Stimulated activated CD8-positive, alpha-beta memory T cell treated with anti-CD3 and anti-CD28 coated beads, Interleukin-4, amount 100 ng/mL, for 1 hour (primary cell): ENCODE measurements at places on chromosomes 7 and 10.

GRCh38 chr10:128474571-128474970 is 348.3 kb upstream of the MKI67 start:
- DNase-seq: no peak

DNA sequence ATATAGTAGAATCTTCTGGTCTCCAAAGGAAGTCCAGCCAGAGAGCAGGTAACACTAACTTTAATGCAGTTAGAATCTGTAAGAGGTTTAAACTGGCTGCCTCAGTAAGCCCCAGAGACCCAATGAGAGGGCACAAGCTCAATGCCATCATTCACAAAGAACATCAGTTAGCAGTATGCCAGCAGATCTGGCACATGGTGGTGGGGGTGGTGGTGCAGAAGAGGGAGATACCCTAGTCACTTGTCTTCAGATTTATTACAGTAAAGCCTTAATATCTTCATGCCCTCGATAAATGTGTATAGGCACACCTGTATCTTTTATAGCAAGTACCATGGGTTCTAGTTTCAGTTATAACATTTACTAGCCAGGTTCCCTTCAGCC is 86.2 kb downstream of the SORBS1 start:
- DNase-seq: no peak

DNA sequence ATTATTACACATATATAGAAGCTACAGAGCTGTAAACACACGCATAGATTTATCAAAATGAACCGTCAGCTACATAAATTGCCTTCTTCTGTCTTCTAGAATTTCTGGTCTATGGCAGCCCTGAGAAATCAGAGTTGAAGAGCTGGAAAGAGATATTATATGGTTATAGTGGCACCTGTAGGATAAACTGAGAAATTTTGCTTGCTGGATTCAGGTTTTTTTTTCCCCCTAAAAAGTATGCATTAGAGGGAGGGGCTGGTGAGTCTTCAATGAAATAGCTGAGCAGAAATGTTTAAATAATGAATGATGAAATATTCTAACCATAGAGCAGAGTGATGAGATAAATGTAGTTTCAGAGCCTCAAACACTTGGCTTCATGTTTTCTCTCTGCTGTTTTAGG is 78.0 kb upstream of the DYNC1I1 start:
- no peak for DNase-seq

DNA sequence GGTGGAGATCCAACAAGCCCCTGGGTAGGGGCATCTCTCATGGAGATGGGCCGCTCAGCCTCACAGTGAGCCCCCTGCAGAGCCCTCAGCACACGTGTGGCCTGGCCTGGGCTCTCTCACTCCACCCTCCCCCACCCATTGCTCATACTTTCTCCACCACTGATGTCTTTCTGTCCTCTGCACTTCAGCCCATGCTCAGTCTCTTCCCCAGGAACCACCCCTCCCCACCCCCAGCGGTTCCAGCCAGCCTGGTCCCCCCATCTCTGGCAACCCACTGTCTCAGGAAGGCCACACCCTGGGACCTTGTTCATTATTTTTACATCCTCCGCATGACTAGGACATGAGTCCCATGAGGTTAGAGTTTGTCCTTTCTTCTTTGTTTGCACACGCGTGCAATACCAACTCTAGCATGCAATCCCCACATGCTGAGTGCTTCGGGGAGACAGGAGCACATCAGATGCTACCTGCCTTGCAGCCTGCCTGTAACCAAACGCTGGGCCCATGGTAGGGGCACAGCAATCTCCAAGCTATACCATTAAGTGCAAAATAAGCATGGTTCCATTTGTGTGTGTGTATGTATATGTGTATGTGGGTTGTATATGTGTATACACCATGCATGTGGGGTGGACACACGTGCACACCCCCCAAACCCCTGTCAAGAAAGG is 408.4 kb upstream of the FOXK1 start:
- no peak for DNase-seq

GRCh38 chr7:118372530-118372929 is 148.0 kb downstream of the ANKRD7 start:
- no peak for DNase-seq

DNA sequence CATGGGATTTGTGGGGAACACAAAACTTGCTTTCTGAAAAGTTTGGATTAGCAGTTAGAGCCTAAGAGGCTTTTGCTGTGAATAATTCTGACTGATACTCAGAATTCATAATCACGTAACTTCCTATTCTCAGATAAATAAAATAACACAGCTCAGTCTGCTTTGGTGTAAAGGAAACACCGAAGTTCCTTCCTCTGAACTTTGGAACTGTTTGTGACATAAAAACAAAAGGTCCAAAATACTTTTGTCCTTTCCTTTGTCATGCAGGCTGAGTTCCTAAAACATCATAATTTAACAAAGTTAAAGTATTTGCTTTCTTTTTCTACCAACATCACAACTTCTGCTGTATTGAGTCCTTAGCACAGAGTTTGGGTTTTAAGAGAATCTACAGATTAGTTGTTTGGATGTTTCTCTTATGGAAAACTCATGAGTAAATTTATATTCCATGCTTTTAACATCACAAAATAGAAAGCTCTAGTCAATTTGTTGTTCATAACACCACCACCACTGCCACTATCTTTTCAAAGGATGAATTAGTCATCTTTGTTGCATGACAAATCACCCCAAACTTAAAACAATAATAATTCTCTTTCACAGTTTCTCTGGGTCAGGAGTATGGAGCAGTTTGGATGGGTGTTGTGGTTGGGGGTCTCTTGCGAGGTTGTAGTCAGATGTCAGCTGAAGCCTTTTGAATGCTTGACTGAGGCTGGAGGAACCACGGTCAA is 123.4 kb downstream of the REEP3 start:
- DNase-seq: no peak

GRCh38 chr7:33399528-33400213 is 270.3 kb downstream of the BBS9 start:
- DNase-seq: no peak

- no peak for DNase-seq
These were observed 920 bp downstream of the PRLHR start for GRCh38 chr10:118594392-118595063.

DNA sequence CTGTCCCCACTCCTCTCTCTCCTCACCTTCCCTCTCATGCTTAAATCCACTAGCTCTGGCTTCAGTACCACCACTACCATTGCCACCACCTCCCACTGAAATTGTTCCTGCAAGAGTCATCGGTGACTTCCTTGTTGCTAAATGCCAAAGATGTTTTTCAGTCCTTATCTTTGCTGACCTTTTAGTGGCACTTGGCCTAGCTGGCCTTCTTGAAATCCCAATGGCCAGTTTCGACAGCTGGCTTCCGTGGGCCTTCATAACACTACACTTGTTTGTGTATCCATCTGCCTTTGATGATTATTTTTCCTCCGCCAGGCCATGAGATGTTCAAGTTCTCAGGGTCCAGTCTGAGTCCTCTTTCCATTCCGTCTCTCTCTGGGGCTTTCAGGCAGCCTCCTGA is 118.2 kb upstream of the NANOS1 start:
- DNase-seq: no peak

DNA sequence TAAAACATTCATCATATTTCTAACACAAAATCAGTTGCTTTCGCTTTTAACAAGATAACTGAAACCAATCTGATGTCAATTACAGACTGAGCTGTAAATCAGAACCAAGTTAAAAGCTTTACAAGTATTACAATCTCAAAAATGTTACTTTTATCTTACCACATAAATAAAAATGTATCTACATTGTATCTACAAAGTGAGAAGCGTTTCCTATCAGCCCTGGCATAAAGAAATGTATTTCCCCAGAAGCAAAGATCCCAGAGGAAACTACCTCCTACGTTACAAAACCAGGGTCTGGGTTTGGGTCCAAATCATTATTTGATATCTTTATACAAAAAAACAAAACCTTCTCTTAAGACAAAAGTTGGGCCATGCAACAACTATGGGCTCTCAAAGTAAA is 2.6 kb downstream of the SMURF1 start:
- DNase-seq: no peak

- DNase-seq: no peak
These were observed 85.5 kb upstream of the ABI1 start for GRCh38 chr10:26946102-26946811.

GRCh38 chr10:118307859-118308258 is 34.3 kb downstream of the FAM204A start:
- no peak for DNase-seq

- no peak for DNase-seq
These were observed 182.2 kb upstream of the PCDH15 start for GRCh38 chr10:54983255-54983654.

GRCh38 chr10:5817322-5818047 is 4.3 kb upstream of the GDI2 start:
- no peak for DNase-seq

GRCh38 chr10:80405626-80406025 is 2.7 kb upstream of the PRXL2A start:
- DNase-seq: no peak

GRCh38 chr10:10658172-10658785 is 359.4 kb upstream of the CELF2 start:
- DNase-seq: no peak

DNA sequence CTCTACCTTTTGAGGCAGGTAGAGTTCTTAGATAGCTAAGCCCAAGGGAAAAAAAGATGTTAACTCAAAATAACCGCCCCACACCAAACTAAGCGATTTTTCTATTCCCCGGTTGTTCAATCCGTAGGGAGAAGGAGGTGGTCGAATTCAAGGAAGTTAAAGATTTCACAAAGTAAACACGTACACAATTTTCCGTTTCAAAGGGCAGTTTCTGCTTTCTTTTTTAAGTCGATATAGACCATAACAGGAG is 842 bp downstream of the KBTBD2 start:
- DNase-seq: no peak

GRCh38 chr10:104505521-104506042 is 135.5 kb upstream of the SORCS3 start:
- DNase-seq: no peak

DNA sequence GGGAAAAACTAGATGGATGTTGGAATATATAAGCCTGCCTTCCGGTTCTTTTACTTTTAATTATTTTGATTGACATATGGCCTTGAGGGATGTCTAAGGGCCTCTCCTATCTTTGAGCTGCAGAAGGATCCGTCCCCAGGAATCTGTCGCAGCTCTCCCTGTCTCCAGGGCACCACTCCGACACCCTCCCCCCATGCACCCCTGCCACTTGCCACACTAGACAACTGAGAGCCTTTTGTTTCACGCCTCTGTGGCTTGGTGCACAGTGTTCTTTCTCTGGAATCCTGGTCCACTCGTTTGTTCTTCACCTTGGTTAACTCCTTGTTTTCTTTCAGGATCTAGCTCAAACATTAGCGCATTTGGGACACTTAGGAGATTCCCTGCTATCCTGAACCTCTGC is 124.1 kb upstream of the EFCAB10 start:
- DNase-seq: no peak

DNA sequence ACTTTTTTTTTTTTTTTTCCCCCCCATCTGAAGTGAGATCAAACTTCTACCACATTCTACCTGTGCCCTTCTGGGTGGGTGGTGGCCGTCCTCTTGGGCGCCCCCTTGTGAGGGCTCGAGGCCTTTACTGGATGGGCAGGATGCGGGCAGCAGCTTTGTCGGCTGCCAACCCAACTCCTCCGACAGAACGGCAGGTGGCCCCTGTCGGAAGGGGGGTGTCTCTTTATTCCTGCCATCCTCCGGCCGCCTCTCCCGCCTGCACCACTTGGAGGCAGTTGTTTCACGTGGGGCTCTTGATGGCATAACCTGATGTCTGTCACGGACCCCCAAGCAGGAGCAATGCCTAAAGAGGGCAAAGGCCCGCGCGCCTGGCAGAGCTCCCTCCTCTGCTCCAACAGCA is 31.0 kb downstream of the AMZ1 start:
- DNase-seq: no peak

GRCh38 chr7:44308596-44309270 is 16.7 kb downstream of the CAMK2B start:
- no peak for DNase-seq

DNA sequence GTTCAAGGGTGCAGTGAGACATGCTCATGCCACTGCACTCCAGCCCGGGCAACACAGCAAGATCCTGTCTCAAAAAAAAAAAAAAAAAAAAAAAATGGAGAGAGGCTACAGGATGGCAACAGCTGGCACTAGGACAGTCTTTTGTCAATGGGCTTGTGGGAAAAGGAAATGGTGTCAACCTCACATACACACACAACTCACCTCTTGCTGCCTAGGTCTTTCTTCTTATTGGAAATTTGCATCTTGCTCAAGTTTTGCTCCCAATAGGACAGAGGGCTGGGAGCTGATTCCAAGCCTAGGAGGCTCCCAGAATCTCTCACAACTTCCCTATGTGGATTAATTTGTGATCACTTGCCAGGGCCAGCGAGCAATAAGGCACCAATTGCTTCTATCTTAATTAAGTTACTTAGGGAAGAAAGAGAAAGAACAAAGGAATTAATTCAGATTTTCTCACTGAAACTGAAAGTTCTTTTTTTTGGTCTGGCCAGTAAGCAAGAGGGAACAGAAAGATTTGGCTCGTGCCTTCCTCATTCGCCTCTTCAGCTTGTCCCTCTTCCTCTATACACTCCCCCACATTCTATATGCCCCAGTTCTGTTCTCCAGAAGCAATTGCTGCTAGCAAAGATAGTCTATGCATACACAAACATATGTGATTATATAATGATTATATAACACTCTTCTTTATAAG is 33.8 kb downstream of the MAP3K8 start:
- DNase-seq: no peak

- DNase-seq: no peak
These were observed 117.9 kb downstream of the NPY start for GRCh38 chr7:24401628-24402593.

DNA sequence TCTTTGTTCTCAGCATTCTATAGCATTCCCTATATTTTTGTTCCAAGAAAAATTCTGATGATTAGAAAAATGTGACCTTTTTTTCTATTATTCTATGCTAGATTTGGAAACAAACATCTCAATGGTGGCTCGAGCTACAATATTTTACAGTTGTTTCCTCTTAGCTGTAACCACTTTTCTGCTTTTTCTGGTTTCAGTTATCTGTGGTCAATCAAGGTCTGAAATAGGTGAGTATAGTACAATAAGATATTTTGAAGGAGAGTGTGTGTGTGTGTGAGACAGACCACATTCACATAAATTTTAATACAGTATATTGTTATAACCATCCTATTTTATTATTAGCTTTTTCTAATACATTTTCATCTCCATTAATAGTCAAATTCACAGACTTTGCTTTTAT is 564.5 kb upstream of the GHITM start:
- no peak for DNase-seq

DNA sequence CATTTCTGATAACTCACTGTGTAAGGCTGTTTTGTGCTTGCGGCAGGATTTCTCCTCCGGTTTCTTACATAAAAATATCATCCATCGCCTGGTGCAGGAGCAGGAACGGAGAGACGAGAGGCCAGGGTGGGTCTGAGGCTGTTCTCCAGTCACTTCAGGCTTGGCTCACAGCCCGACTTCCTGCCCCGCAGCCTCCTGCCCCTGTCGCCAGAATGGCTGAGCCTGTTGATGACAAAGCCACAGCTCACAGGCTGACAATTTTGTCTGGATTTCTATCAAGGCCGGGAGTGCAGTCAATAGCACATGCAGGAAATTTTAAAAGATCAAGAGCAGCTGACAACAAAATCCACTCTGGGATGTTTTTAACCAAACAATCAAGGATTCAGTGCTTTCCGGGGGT is 229.7 kb upstream of the ZNF32 start:
- DNase-seq: no peak

GRCh38 chr7:80521809-80522208 is 9.9 kb upstream of the GNAT3 start:
- DNase-seq: no peak

GRCh38 chr10:75497997-75498883 is 66.8 kb downstream of the LRMDA start:
- DNase-seq: no peak

- DNase-seq: no peak
These were observed 111.9 kb downstream of the SEMA3D start for GRCh38 chr7:85074992-85075391.

GRCh38 chr10:20277820-20278219 is 461.6 kb downstream of the PLXDC2 start:
- DNase-seq: no peak
